Memory B cell (primary cell): ENCODE measurements at places on chromosomes 11 and 22.

DNA sequence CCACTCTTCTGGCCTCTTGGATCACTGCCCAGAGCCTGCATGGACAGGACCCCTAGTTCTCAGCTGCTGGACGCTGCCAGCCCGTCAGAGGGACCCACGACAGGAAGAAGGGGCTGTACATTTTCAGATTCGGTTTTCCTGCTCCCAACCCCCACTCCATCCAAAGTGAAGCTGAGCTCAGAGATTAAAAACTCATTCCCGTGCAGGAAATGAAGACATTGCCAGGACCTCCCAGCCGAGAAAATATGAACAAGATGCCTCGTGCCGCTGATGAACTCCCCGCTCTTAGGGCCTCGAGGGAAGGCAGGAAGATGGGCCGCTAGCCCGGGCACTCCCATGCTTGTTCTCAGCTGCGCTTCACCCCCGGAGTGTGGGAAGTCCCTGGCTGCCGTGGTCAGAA, 36.1 kb downstream of the RPUSD4 start:
- H3K4me3 ChIP-seq, result no peak overlapping the region
- H3K27me3 ChIP-seq, result peaks cover 8% of the 10 kb centered on the region
- H3K4me1 ChIP-seq, result no peaks in the 10 kb centered on the region

DNA sequence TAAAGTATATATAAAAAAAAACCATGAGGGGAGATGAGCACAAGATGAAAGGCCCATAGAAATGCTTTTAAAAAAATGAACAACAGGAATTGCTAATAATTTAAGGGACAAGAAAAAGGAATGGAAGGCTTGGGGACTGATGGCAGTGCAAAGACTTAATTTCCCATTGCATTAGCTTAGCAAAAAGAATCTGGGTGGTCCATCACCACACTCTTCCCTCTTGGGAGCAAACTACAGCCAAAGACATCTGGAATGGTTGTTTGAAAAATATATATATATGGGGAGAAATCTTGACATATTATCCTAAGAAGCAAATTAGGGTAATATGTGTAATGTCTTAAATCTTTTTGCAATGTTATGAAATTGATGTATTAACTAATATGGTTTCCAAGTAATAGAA, 727.1 kb downstream of the METTL15 start:
- H3K36me3 ChIP-seq, result no peaks in the 10 kb centered on the region
- DNase-seq, result no peak
- H3K27ac ChIP-seq, result no peak overlapping the region
- H3K27me3 ChIP-seq, result no peaks in the 10 kb centered on the region

GRCh38 chr11:1942558-1943260, 4.4 kb upstream of the MRPL23 start:
- no peak overlapping the region for H3K27ac ChIP-seq
- peak; percentile 0 for DNase-seq
- H3K36me3 ChIP-seq, result no peaks in the 10 kb centered on the region
- H3K27me3 ChIP-seq, result no peaks in the 10 kb centered on the region
- no peak overlapping the region for H3K4me3 ChIP-seq
- H3K4me1 ChIP-seq, result peaks cover 2% of the 10 kb centered on the region

DNA sequence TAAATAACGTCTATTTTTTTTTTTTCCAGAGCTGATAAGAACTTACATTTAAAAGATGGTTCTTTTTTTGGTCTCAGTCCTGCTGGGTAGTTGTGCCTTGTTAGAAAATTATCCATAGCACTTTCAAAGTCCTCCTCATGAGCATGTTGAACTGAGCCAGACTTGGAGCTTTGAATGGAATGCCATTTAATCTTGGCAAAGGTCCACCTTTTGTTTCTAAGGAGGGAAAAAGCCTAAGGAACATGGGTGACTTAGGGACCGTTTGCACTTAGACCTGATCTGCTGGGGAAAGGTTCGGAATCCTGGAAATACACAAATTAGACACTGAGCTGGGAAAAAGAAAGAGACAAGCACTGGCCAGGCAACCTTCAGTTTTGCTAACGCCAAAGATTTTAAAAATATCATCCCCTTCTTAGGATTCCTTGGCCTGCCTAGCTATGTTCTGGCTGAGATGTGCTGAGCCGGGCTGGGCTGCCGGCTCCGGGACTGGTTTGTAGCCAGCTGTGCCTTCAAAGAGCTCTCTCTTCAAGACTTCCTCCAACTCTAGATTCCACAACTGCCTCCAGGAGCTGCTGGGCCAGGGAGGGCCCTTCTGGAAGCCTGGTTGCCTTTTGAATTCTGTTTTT, 67.4 kb downstream of the ENDOD1 start:
- no peaks in the 10 kb centered on the region for H3K36me3 ChIP-seq
- no peak overlapping the region for H3K4me3 ChIP-seq
- H3K4me1 ChIP-seq, result peaks cover 30% of the 10 kb centered on the region
- peak overlapping the region; percentile 45 for H3K27ac ChIP-seq
- H3K27me3 ChIP-seq, result no peaks in the 10 kb centered on the region

- no peak overlapping the region for H3K4me3 ChIP-seq
- H3K27ac ChIP-seq, result peak overlapping the region; percentile 42
These were observed 8.2 kb downstream of the AP1B1 start for GRCh38 chr22:29380032-29380781.

DNA sequence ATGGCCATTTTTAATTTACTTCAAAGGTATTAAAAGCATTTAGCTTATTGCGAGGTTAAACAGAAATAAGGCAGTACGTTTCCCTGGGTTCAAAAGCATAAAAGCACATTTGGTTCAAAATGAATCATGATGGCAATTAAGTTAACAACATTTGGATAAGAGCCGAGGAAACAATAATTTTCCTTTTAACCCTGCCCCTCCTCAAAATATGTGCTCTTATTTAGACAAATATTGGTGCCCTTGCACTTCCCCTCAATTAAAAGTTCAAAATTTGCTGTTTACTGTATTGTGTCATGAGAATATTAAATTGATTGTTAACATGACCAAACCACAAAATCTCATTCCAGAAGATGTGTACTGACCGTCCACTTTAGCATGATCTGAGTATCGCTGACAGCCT, 48.7 kb downstream of the VSIG10L2 start:
- H3K27me3 ChIP-seq, result peaks cover 6% of the 10 kb centered on the region
- H3K4me1 ChIP-seq, result peaks cover 5% of the 10 kb centered on the region
- no peak overlapping the region for H3K27ac ChIP-seq
- H3K4me3 ChIP-seq, result no peak overlapping the region
- no peak for DNase-seq
- no peaks in the 10 kb centered on the region for H3K36me3 ChIP-seq

DNA sequence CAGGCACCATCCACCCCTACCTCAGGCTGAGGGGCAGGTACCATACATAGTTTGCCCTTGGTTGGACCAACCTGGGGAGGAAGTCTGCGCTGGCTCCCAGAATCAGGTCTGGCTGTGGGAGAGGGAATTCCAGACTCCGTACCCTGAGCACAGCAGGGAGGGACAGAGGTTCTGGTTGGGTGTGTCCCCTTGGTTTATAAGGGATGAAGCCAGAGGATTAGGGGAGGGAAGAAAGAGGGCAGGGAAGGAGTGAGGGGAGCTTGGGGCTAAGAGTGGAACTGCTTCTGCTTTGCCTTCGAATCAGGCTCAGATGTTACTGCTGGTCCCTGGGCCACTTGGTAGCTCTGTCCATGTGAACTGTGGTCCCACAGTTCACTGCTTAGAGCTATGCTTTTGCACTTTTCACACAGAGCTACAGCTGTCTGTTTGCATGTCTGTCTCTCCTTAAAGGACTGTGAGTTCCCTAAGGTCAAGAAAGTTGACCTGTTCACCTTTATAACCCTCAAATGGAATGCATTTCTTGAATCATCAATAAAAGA, 9.2 kb downstream of the MMP20 start:
- peak overlapping the region; percentile 12 for H3K27ac ChIP-seq
- H3K27me3 ChIP-seq, result peaks cover 4% of the 10 kb centered on the region
- no peak overlapping the region for H3K4me3 ChIP-seq

DNA sequence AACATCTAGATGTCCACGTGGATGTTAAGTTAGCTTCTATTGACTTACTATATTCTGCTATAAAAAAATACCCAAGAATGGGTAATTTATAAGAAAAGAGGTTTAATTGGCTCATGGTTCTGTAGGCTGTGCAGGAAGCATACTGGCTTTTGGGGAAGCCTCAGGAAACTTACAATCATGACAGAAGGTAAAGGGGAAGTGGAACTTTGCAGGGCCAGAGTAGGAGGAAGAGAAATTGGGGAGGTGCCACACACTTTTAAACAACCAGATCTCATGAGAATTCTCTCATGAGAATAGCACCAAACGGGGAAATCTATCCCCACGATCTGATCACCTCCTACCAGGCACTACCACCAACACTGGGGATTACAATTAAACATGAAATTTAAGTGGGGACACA, 689.3 kb downstream of the METTL15 start:
- no peaks in the 10 kb centered on the region for H3K36me3 ChIP-seq
- no peaks in the 10 kb centered on the region for H3K27me3 ChIP-seq
- no peak for DNase-seq
- H3K4me1 ChIP-seq, result no peaks in the 10 kb centered on the region
- H3K27ac ChIP-seq, result no peak overlapping the region

DNA sequence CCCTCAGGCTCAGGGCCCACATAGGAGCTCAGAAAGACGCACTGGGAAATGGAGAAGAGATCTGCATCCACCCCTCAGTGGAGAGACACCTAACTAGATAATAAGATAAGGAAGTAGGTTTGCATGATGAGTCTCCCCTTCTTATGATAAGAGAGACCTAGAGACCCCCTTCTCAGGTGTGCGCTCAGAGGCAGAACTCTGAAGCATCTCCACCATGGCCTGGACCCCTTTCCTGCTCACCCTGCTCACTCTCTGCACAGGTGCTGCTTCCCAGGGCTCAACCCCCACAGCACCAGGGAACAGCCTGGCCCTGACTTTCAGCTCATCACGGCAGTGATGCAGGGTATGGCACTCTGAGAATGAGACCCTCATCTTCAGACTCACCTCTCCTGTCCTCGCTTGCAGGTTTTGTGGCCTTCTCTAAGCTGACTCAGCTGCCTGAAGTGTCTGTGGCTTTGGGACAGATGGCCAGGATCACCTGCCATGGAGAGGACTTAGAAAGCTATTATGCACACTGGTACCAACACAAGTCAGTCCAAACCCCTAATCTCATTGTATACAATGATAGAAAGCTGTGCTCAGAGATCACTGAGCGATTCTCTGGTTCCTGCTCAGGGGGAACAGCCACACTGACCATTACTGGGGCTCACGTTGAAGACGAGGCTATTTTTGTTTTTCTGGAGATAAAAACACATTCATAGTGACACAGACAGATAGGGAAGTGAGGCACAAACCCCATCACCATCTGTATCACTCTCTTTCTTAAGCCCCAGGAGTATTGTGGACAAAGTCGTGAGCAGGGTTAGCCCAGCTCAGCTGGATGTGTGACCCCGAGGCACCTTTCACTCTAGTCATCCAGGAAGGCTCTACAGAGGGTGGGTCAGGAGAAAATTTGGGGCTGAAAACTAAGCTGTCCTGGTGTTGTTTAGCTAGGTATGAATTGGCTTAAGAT, 29.7 kb upstream of the IGLL5 start:
- no peak for DNase-seq
- no peaks in the 10 kb centered on the region for H3K36me3 ChIP-seq
- peaks cover 8% of the 10 kb centered on the region for H3K27me3 ChIP-seq
- peaks cover 18% of the 10 kb centered on the region for H3K4me1 ChIP-seq
- no peak overlapping the region for H3K4me3 ChIP-seq

- DNase-seq, result no peak
- H3K4me3 ChIP-seq, result no peak overlapping the region
- H3K4me1 ChIP-seq, result peaks cover 53% of the 10 kb centered on the region
- H3K27me3 ChIP-seq, result no peaks in the 10 kb centered on the region
- peaks cover 2% of the 10 kb centered on the region for H3K36me3 ChIP-seq
- H3K27ac ChIP-seq, result peak overlapping the region; percentile 99
These were observed 3.2 kb downstream of the DGAT2 start for GRCh38 chr11:75771646-75772410.

DNA sequence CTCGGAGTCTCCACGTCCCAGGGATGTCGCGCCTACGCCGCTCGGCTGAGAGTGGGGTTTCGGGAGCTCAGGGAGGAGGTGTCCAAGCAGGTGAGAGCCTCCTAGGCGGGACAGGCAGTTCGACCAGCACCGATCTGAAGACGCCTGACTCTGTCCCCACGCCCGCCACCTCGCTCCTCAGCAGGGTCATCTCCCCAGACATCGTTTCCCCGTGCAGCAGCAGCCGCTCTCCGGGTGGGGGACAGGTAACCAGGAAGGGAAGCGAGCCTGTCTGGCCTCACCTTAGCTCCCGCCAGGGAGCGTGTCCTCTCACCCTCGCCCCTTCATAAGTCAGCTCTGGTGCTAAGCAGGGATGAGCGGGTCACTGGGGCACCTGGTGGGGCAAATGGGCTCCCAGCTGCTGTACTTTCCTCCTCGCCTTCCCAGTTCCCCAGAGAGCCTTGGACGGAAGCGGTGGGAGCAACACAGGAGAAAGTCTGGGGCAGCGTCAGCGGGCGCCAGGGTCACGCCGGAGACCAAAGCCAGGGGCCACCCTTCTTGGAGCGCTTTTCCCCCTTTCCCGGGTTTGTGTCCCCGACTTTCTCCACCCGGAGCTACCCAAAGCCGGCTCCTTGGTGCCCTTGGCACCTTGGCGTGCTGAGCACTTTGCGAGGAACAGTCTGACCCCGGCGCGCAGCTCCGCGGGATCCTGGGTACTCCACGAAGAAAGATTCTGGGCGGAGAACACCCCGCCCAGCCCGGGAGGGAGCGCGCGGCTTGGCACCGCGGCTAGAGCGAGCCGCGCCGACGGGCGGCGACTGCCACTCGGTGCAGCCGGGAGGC, 1.6 kb downstream of the SPON1 start:
- no peak for DNase-seq
- no peak overlapping the region for H3K27ac ChIP-seq
- no peaks in the 10 kb centered on the region for H3K36me3 ChIP-seq

DNA sequence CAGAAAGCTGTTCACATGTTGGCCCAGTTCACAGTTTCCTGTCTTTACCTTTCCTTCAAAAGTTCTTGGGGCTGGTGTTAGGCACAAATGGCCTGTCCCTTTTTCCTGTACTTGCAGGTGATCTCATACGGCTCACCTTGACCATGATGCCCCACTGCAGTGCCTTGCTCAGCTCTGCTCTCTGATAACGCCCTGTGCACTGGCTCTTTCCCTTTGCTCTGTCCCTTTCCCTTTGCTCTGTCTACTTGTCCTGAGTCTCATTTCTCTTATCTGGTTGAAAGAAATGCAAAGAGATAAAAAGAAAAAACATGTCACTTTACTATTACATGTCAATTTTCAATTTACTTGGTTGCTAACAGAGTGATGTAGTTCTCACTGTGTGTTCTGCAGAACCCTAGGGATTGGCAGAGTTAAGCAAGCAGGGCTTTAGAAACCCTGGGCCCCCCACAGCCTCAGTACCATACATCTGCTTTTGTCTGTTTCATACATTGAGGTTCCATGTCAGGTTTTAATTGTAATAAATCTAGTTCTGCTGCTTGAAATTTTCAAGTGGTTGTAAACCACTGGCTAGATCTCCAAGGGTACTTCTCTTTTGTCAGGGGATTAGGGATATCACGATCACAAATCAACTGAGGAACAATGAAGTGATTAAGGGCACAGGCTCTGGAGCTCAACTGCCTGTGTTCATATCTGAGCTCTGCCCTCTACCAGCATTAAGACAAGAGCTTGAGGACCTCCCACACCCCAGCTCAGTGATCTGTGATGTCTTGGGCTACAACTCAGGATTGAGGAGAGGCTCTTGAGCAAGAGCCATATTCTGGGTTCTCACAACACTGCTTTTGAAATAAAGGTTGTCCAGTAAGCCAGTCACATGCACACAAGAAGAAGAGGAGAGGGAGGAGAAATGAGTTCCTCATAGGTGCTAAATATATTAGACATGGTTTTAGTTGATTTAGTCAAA, 16.3 kb upstream of the SORL1 start:
- H3K36me3 ChIP-seq, result no peaks in the 10 kb centered on the region
- H3K27me3 ChIP-seq, result peaks cover 2% of the 10 kb centered on the region
- H3K4me3 ChIP-seq, result no peak overlapping the region
- H3K27ac ChIP-seq, result no peak overlapping the region
- H3K4me1 ChIP-seq, result no peaks in the 10 kb centered on the region

- peaks cover 30% of the 10 kb centered on the region for H3K36me3 ChIP-seq
- H3K27me3 ChIP-seq, result no peaks in the 10 kb centered on the region
- peak overlapping the region; percentile 94 for H3K27ac ChIP-seq
- H3K4me3 ChIP-seq, result peak overlapping the region; percentile 99
These were observed 72.3 kb downstream of the ETS1 start for GRCh38 chr11:128515086-128515485.
